HT-29 (cell line): ENCODE measurements at places on chromosomes 6 and 20. TPM values are rescaled to one million over a fixed set of nuclear protein-coding genes. Genes with fewer than 3 reads are reported as not detected.

- no peak for DNase-seq
Measured at GRCh38 chr6:84358581-84358980, 131.1 kb upstream of the CEP162 start.

DNA sequence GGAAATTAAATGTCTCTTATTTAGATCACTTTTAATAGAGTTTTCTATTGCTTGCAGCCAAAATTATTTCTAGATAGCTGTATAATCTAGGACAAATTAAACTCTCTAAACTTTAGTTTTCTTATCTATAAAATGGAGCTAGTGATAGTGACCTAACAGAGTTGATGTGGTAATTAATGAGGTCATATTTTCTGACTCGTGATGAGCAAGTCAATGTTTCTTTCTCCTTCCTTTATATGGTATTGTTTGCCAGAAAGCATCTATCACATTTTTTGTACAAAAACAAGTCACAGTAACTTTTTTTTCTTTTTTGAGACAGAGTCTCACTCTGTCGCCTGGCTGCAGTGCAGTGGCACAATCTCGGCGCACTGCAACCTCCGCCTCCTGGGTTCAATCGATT is 267.7 kb downstream of the FARS2 start:
- DNase-seq = no peak

DNA sequence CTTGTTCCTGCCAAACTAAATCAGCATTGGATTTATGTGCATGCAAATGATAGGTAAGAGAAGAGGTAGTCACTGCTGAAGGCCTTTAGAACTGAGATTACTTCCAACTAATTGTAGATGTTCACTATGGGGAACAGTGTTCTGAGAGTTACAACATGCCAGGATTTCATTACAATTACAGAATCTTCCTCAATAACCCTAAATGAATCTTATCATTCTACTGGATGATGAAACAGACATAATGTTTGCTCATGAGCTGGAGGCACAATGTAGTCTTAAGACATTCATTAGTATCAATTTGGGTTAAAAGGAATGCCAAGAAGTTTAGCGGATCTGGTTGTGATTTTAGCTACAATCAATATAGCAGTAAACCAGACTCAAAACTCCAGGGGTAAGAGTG is 248.9 kb upstream of the THEMIS start:
- no peak for DNase-seq

GRCh38 chr6:23656255-23657194 is 469.5 kb upstream of the NRSN1 start:
- no peak for DNase-seq

The KHDC1L gene
- total RNA-seq = not detected in 2 replicates

The CST4 gene
- 0.25 TPM in 1 of 2 replicates, not detected in the other for total RNA-seq

The GHRH gene
- total RNA-seq = not detected in 2 replicates
